ENCODE measurements at places on chromosomes 7 and 10. TPM values are rescaled to one million over a fixed set of nuclear protein-coding genes. Genes with fewer than 3 reads are reported as not detected.

GRCh38 chr7:1845536-1846311 lies 175.6 kb downstream of the ELFN1 start:
- DNase-seq, result no peak

DNA sequence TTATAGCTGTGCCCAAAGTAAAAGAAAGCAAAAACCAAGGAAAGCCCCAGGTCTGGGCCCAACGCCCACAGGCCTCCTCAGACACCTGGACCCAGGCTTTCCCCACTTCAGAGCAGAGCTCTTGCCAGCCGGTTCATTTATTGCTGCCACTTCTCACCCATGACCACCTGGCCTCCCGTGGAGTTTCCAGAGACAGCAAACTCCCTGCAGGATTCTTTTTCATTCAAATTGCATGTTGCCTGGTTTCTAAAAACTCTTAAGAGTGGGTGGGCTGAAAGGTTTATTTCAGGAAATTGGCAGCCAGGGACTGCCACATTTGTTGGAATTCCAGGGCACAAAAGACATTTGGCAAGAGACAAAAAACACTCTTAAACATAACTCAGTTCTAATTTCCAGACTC lies 4.7 kb downstream of the VOPP1 start:
- DNase-seq, result no peak

DNA sequence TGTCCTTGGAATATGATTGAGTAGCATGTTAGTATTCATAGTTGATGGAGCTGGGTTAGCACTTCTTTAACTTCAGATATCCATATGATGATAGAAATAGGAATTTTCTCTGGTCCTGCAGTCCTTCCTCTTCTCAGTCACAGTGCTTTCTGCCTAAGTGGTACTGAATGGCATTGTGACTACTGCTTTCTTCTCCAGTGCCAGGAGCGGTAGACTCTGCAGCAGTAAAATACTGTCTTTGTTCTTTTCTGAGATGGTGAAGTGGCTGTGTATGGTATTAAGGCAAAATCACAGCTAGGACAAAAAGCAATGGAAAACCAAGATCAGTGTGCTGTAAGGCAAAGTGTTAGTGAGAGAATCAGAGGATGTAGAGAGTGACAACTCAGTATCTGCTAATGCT lies 46.6 kb downstream of the C1GALT1 start:
- DNase-seq, result no peak

GRCh38 chr10:52318822-52319464 lies 4.9 kb downstream of the DKK1 start:
- DNase-seq, result no peak

GRCh38 chr10:75466886-75467285 lies 35.5 kb downstream of the LRMDA start:
- no peak for DNase-seq

GRCh38 chr7:156473476-156474240 lies 166.9 kb upstream of the RNF32 start:
- no peak for DNase-seq

- no peak for DNase-seq
Measured at GRCh38 chr7:140176122-140176701, 571 bp downstream of the KDM7A start.

- DNase-seq, result peak; percentile 4
Measured at GRCh38 chr10:123038782-123039631, 30.2 kb downstream of the ACADSB start.

- no peak for DNase-seq
Measured at GRCh38 chr7:109879287-109879828, 1211.6 kb upstream of the LRRN3 start.

- no peak for DNase-seq
Measured at GRCh38 chr7:100673942-100674410, 436 bp downstream of the GNB2 start.

GRCh38 chr10:131131726-131132591 lies 179.6 kb downstream of the TCERG1L start:
- no peak for DNase-seq

- no peak for DNase-seq
Measured at GRCh38 chr10:30491916-30492515, 58.0 kb downstream of the MAP3K8 start.

GRCh38 chr7:93955304-93955703 lies 33.8 kb downstream of the GNG11 start:
- no peak for DNase-seq

- no peak for DNase-seq
Measured at GRCh38 chr10:53153831-53154230, 381.2 kb upstream of the MBL2 start.

DNA sequence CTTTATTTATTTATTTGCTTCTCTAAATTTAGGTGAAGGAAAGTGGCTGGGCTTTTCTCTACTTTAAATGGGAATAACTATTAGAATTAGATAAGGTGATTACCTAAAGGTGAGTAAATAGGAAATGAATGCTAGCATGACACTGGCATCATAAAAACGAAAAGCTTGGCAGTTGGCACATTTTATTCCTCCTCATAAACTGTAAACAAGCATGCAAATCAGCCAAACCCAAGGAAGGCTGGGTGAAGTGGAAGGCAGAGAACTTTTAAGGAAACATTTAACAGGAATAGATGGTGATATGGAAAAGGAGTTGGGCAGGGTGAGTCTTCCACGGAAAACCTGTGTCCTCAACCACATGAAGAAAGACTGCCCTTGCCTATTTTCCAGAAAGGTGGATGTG lies 669.1 kb downstream of the KCNMA1 start:
- DNase-seq, result no peak

DNA sequence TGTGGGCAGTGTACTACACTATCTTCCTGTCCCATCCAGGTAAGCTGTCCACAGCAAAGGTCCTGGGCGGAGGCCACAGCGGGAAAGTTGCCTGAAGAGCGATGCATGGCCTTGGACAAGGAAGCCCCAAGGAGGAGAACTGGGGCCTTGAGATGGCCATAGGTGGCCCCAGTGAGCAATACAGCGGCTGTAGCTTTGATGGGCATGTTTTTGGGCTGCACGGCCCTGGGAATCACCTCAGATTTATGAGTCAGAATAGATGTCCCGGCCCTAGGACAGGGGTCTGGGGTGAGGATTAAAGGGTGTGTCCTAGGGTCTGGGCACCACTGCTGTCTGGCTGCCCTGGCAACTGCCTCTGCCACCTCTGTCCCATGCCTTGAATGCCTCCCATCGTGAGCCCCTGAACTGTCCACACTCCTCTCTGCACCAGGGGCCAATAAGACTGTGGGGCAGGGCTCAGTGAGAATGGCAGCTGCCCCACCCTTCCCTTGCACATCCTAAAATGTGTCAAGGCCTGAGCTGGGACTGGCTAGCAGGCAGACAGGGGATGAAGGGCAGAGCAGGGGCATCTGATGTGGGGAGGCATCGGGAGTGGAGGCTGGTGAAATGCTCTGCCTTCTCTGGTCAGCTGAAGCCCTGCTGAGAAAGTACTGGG lies 9.4 kb upstream of the IRF5 start:
- DNase-seq, result no peak

GRCh38 chr7:127884066-127884559 lies 147.1 kb downstream of the LRRC4 start:
- no peak for DNase-seq

DNA sequence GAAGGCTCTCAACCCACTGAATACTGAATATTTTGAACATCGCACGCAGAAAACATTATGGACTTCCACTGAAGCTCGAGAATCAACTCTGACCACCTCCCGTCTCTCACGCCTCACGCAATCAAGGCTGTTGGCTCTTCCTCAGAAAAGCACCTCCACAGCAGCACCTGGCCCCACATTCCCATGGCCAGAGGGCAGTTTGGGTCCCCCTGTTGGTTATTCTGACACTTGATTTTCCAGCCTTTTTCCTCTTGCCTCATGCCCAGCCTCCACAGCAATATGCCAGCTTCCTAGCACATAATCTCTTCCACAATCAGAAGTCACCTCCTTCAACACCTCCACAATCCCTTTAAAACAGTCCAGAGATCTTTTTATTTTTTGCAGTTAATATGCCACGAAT lies 55.9 kb downstream of the SVOPL start:
- no peak for DNase-seq

GRCh38 chr10:23917251-23917840 lies 291.6 kb upstream of the KIAA1217 start:
- DNase-seq, result no peak

- no peak for DNase-seq
Measured at GRCh38 chr10:66828957-66829356, 96.9 kb upstream of the LRRTM3 start.

DNA sequence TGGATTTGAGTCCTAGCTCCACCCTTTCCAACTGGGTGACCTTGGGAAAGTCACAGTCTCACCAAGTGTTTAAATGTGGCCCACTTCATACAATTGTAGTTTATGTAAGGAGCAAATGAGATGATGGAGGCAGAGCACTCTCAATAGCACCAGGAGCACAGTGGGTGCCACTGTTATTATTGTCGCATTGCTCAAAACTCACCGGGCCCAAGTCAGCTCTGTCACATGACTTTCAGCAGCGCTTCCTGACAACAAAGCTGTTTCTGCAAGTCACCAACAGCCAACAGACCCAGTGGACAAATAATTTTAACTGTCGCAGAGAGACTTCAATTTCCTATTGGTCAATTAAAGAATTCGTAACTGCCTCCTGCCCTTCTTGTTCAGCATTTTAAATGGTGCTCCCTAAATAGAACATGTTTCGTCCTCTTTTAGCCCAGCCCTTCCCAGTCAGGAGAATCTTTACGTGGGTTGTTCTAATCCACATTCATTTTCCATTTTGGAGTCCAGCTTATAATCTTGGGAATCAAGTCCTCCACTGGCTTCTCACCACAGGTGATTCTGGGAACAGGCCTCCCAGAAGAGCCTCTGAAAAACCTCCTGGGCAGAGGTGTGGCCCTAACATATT lies 415.6 kb upstream of the NPVF start:
- DNase-seq, result no peak

- DNase-seq, result no peak
Measured at GRCh38 chr10:62413048-62413447, 38.9 kb downstream of the ZNF365 start.

GRCh38 chr7:19715499-19715898 lies 6.7 kb upstream of the POLR1F start:
- DNase-seq, result no peak

DNA sequence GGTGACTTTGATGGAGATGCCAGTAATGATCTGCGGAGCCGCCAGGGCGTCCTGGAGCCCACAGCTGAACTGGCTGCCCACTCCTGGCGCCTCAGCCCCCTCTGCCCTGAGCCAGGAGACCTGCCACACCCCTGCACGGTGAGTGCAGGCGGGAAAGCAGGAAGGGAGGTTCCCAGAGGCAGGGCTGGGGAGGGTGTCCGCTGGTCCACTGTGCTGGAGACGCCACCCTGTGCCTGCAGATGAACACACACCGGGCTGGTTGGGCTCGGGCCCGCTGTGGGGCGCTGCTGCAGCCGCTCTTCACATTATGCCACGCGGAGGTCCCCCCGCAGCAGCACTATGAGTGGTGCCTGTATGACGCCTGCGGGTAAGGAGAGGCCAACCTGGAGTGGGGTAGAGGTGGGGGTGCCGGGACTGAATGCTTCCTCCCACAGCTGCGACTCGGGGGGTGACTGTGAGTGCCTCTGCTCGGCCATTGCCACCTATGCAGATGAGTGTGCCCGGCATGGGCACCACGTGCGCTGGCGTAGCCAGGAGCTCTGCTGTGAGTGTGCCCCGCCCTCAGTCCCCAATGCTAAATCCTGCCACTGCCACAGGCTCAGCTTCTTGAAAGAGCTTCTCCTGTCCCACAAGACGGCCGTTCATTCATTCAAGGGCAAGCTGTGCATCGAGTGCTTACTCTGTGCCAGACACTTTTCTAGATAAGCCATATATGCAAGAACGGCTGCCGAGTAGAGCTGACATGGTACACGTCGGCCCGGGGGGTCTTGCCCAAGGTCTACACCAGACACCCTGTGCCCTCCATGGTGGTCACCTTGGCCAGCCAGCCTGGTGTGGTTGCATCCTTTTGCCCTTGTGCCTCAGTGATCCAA lies 14.3 kb upstream of the ZNF467 start:
- DNase-seq, result no peak

- no peak for DNase-seq
Measured at GRCh38 chr10:11871466-11871865, 48.3 kb downstream of the PROSER2 start.

DNA sequence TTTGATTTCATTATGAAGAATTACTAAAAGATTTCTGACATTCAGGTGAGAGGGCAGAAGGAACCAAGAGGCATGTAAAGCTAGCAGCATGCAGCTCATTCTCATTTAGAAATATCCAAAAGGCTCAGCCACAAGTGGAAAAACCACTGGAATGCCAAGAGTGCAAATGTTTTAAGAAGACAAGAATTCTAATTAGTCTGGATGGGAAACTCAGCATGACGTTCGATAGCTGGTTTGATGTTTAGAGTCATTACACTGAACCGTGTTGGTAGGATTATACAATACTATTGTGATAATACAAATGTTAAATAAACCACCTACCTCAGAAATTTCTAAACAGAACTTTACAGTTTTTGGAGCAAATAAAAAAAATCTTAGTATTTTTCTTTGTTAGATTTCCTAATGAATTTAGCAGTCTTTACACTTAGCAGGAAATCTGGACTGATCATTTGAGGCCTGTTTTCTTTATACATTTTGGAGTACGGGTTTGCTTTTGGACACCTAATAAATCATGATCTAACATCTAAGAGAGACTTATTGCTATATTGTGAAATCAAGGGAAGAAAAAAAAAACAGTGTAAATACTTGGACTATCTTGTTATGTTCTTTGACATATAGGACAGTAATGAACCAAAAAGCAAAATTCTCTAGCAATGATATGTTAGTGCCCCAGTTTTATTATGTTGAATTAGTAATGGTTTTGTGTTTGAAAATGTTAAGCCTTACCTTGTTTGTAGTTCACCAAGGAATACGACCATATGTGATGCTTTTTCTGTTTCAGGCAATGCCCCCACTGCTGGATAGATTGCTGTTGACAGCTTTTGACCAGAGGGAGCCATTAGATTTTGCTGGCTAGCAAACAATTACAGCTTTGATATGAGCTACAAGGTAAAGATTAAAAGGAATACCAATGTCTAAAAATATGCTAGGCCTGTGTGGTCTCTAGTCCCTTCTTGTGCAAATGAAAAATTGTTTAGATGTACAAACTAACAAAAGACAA lies 354.1 kb upstream of the SEMA3A start:
- no peak for DNase-seq

DNA sequence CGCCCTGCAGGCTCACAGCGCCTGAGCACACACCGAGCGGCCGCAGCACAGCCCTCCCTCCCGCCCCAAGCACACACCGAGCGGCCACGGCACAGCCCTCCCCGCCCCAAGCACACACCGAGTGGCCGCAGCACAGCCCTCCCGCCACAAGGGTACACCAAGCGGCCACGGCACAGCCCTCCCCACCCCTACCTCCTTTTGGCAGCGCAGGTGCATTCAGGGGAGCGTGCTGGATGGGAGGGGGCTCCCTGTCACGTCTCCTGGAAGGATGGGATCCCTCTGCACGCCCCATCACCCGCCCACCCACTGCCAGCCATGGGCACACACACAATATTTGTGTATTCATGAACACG lies 482.6 kb downstream of the DNAJB6 start:
- no peak for DNase-seq

The SEMA3E gene
- not detected for polyA plus RNA-seq

The SPDYE2B gene
- not detected for polyA plus RNA-seq

The OGDHL gene
- polyA plus RNA-seq, result not detected

The TFPI2 gene
- not detected for polyA plus RNA-seq

The SYT15 gene
- not detected for polyA plus RNA-seq

The CCDC126 gene
- 13.8 TPM for polyA plus RNA-seq

The TEX47 gene
- polyA plus RNA-seq, result not detected

The AKR1C8 gene
- polyA plus RNA-seq, result not detected

The VIPR2 gene
- 2.4 TPM for polyA plus RNA-seq

All from immature natural killer cell (primary cell).